Stimulated activated CD8-positive, alpha-beta memory T cell treated with anti-CD3 and anti-CD28 coated beads, Interleukin-2, amount 100 ng/mL, for 1 hour (primary cell): ENCODE measurements at places on chromosomes 4 and X.

- DNase-seq, result no peak
Observed at GRCh38 chrX:143429131-143429530, 88.1 kb downstream of the SPANXN3 start.

GRCh38 chr4:105990933-105991332 lies 95.7 kb downstream of the NPNT start:
- DNase-seq, result no peak

- DNase-seq, result no peak
Observed at GRCh38 chrX:12977761-12978204, 2.9 kb downstream of the TMSB4X start.

GRCh38 chr4:88953400-88953799 lies 103.6 kb downstream of the FAM13A start:
- no peak for DNase-seq

GRCh38 chrX:10952619-10953018 lies 158.5 kb upstream of the HCCS start:
- DNase-seq, result no peak

DNA sequence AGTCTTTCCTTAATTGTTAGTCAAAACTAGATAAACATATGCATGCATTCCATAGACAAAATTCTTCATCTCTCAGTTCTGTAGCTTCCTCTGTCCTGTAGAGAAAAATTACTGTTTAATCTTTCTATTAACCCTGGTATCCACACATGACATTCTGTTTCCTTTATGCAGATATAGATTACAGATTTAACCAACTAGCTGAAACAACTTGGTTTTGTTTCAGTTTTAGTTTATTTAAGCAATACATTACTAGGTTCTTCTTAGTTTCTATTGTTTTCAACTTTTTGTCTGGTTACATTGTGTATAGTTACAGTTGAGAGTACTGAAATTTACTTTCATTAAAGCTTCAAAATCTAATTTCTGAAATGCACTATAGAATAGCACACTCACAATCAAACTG lies 933.9 kb upstream of the EPHA5 start:
- DNase-seq, result no peak

GRCh38 chr4:128009428-128009827 lies 44.2 kb downstream of the ABHD18 start:
- DNase-seq, result no peak

DNA sequence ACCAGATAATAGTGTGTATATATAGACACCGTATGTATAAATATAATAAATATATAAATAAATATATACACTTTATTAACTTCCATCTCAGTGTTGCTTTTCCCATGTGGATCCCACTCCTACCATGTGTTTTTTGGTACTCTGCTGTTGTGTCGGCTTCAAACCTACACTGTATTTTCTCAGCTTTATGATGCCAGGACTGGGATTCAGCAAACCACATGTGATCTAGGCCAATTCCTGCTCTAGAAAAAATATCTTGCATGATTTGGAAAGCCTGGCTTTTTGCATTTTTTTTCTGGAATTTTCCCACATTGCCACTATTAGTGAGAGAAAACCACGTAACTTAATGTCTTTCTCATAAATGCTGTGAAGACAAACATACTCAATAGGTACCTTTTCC lies 55.8 kb downstream of the POLR2B start:
- DNase-seq, result no peak

- no peak for DNase-seq
Observed at GRCh38 chr4:112807083-112807482, 170.1 kb downstream of the LARP7 start.

DNA sequence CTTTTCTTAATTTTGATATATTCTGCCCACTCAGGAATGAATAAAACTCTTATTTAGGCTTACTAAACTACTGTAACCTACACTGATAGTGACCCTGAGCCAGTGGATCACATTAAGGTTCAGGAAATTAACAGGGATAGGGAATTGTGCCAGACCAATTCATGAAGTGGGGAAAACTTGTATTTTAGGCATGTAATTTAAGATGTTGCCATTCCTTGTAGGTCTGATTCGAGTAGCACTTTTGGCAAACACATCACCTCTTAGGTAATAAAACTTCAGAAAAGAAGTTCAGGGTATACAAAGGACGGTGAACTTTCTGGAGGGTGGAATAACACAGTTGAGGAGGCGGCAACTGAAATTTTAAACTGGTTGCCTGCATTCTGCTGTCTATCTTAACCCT lies 54.9 kb downstream of the MND1 start:
- DNase-seq, result no peak

GRCh38 chrX:130296297-130296678 lies 27.6 kb upstream of the ZNF280C start:
- no peak for DNase-seq

DNA sequence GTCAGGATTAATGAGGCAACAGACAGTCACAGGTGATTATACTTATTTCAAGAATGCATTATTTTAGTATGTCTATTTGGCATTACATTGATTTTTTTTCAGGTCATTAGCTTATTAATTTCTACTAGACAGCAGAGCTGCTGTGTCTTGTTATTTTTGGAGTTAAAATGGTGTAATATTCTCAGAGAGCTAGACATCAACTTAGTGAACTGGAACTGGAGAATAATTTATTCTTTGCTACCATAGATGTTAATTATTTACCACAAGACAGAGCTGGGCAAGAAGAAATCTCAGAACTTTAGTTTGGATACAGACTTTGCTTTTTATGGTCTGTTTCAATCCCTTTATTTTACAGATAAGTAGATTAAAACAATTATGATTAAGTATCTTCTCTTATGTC lies 10.2 kb upstream of the HPGD start:
- DNase-seq, result no peak

GRCh38 chr4:7902826-7903225 lies 36.8 kb downstream of the AFAP1 start:
- DNase-seq, result no peak

DNA sequence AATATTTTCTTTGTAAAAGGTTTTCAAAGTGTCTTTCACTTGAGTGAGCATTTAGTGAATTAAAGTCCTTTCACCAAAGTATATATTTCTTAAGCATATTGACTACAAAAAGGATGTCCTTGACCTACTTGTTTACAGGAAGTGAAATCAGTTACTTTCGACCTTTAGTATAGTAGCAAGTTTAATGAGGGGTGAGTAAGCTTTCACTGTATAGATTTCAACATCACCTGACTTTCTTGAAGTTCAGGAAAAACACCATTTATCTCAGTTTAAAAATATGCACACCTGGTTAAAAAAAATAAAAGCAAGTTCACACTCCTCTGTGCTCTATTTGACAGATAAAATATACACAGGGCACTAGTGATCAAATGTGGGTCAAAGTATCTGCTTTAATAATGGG lies 88.1 kb downstream of the CCSER1 start:
- no peak for DNase-seq

GRCh38 chr4:44354172-44354571 lies 94.4 kb downstream of the KCTD8 start:
- no peak for DNase-seq

- DNase-seq, result no peak
Observed at GRCh38 chr4:6932475-6932874, 22.8 kb downstream of the TBC1D14 start.

DNA sequence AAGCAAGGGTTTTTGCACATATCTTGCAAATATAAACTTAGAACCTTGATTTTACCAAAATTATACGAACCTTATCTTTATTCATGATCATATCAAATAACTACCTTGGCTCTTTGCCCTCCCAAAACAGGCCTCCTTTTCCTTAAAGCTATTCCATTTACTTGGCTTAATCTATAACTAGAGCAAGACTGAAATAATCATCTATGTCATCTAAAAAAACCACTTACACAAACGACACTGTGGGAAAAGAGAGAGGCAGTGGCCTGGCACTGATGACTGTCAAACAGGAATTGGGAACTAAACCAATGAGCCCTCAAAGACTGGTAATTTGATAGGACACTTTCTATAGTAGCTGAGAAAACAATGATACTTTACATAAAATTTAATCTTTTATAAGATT lies 11.7 kb upstream of the PTPN13 start:
- no peak for DNase-seq

GRCh38 chr4:153747406-153747955 lies 12.3 kb downstream of the RNF175 start:
- no peak for DNase-seq

- DNase-seq, result no peak
Observed at GRCh38 chr4:119795986-119796578, 167.5 kb upstream of the PDE5A start.

- no peak for DNase-seq
Observed at GRCh38 chr4:165415910-165416309, 37.1 kb downstream of the CPE start.

- DNase-seq, result no peak
Observed at GRCh38 chr4:109967798-109968520, 55.3 kb downstream of the EGF start.

DNA sequence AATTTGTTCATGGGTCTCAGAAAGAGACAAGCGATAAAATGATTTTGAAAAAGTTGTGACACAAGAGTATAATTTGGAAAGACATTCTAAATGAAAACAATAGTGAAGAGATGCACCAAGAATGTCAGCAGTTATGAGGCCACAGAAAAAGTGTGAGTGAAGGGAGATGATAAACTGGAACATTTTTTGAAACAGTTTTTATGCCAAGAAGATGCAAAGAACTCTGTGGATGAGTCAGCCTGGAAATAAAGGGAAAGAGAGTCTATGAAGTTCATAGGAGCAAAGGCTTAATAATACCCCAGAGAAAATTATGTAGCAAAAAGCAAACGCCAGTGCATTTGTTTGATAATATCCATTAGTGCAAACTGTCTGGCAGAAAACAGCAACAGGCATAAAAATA lies 188.4 kb upstream of the TBC1D9 start:
- no peak for DNase-seq

DNA sequence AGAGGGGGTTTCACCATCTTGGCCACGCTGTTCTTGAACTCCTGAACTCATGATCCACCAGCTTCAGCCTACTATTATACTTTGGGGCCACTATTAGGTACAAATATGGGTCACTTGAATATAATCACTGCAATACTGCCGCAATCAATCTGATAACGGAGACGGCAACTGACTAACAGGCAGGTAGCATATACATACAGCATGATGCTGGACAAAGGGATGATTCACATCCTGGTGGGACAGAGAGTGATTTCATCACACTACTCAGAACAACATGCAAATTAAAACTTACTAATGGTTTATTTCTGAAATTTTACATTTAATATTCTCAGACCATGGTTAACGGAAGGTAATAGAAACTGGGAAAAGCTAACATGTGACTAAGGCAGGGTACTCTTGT lies 10.9 kb downstream of the LRBA start:
- DNase-seq, result no peak

DNA sequence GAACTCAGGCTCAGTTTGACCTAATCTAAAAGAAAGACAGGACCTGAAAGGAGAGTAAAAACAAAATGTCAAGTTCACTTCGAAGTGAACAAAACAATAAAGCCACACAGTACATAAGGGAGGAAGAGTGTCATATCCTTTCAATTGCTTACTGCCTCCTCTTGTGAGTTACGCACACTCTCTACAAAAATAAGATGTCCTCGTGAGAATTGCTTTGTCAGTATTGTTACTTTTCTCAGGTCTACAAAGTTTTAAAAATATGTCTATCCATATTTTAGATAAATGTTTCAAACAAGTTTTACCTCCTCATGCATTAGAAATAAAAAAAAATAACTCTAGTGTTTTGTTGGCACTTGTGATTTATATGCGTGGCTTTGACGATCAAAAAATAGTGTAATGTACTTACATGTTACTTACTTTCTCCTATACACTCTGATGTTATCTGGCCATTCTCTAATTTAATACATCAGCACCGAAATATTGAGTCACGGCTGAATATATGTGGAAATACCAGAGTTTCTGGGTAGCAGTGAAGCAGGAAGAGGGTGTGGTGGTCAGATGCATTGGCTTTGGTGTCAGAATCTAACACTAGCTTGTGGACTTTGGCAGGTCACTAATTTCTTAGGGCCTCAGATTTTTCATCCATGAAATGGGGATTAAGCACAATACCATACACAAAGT lies 8.1 kb upstream of the MRPL1 start:
- no peak for DNase-seq

DNA sequence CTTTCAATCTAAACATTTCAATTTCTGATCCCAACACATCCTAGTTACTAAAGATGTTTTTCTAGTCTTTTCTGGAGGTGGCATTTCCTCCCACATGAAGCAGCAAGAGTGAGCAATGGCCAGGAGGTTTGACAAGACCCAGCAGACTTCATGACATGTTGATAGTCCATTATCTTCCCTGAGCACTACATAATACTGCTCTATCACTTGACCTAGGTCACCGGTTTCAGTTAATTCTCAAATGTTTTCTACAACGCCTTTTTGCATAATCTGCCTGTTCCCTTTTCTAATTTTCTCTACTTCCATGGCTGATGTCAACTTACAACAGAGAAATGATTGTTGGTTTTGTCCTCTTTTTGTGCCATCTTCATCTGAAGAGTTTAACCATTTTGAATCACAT lies 62.0 kb upstream of the GPRIN3 start:
- no peak for DNase-seq
